ENCODE measurements at places on chromosomes 7 and 10. TPM values are rescaled to one million over a fixed set of nuclear protein-coding genes. Genes with fewer than 3 reads are reported as not detected.

GRCh38 chr7:151814400-151815009 lies 62.4 kb downstream of the PRKAG2 start:
- DNase-seq, result no peak

DNA sequence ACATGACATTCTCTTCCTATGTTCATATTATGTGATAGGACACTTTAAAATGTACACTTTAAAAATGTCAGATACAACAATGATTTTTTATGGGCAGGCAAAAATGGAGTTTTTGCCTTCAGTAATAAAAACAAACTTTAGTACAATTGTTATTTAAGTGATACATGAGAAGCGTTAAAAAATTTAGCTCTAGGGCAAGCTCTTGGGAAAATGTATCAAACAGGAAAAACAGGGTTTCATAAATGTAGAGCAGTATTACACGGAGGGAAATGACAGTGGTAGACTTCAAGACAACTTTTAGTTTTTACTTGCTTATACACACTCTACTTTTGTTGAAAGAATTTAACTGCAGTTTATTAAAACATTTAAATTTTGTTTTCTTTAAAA lies 1.5 kb downstream of the FHIP2A start:
- DNase-seq, result no peak

DNA sequence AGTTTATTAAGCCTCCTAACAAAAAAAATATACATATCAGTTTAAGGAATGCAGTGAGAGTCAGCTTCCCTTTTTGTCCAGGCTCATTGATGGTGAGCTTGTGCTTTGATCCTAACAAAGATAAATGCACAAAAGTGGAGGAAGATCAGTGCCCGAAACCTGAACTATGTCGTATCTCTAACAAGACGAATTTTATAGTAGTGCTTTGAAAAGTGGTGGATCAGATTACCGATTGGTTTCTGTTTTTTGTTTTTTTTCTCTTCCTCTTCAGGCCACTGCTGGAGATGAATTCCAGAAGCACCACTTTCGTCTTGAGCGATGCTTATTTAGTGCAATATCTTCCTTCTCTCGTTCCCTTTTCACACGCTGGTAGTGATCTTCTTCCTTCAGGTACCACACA lies 72.8 kb downstream of the RHOBTB1 start:
- no peak for DNase-seq

NCF1 gene
- polyA plus RNA-seq, result 8.3 TPM

SORBS1 gene
- 46.6 TPM for polyA plus RNA-seq

SMNDC1 gene
- polyA plus RNA-seq, result 33.2 TPM

SPDYE11 gene
- 6.5 TPM for polyA plus RNA-seq

NKX1-2 gene
- not detected for polyA plus RNA-seq

DNA sequence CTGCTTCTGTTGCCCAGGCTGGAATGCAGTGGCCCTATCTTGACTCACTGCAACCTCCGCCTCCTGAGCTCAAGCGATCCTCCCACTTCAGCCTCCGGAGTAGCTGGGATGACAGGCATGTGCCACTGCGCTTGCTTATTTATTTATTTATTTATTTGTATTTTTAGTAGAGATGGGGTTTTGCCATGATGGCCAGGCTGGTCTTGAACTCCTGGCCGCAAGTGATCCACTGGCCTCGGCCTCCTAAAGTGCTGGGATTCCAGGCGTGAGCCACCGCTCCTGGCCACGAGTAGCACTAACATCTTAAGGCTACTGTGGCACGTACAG lies 70.9 kb downstream of the CARD11 start:
- peak; percentile 6 for DNase-seq

- no peak for DNase-seq
Measured at GRCh38 chr7:51318886-51319579, 2.4 kb upstream of the COBL start.

GRCh38 chr7:149878523-149878921 lies 4.8 kb downstream of the ATP6V0E2 start:
- DNase-seq, result no peak

DNA sequence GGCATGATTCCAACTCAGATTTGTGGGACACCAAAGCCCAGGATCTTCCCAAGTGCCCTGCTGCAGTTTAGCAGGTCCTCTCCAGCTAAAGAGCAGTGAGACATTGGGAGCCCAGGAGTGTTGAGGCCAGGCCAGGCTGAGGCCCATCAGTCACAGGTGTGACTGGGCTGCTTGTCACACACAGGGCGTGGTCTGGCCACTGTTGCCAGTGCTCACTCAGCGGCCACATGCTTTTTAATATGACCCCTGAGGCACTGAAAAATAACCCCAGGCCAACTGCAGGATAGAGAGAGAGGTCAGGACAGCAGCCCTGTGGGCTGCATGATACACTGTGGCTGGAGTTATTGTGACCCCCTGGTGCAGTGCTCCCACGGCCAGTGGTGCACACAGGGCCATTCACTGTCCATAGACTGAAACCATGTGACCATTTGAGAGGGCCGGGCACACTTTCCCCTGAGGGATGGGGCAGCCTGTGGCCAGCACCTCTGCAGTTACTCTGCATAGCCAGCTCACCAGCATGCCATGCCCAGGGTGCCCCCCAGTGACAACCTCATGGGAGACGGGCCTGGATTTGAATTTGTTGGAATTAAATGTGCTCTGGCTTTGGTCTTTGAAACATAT lies 4.2 kb downstream of the GDF2 start:
- DNase-seq, result no peak

- no peak for DNase-seq
Measured at GRCh38 chr10:63763744-63764143, 242.5 kb downstream of the REEP3 start.

DNA sequence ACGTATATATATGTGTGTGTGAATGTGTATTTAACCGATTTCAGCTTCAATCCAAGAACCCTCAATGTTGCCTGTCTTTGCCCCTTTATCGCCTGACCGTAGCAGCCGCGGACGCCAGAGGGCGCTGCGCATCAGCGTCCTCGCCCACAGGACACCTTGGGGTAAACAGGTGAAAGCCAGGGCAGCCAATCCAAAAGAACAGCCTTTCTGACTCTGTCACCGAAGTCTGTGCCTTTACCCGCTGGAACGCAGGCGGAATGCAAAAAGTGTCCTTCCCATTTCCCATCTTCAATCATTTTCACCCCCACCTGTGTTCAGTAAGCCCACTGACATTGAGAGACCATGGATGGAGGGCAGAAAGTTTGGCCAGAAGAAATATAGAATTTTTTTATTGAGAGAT lies 3.6 kb downstream of the NXPH1 start:
- DNase-seq, result peak; percentile 79

- peak; percentile 8 for DNase-seq
Measured at GRCh38 chr7:155340721-155341120, 43.0 kb downstream of the INSIG1 start.

- no peak for DNase-seq
Measured at GRCh38 chr10:49079499-49079898, 35.8 kb downstream of the VSTM4 start.

Measured in testis (tissue), 5 donors.